ENCODE measurements at places on chromosomes 7 and 10.

DNA sequence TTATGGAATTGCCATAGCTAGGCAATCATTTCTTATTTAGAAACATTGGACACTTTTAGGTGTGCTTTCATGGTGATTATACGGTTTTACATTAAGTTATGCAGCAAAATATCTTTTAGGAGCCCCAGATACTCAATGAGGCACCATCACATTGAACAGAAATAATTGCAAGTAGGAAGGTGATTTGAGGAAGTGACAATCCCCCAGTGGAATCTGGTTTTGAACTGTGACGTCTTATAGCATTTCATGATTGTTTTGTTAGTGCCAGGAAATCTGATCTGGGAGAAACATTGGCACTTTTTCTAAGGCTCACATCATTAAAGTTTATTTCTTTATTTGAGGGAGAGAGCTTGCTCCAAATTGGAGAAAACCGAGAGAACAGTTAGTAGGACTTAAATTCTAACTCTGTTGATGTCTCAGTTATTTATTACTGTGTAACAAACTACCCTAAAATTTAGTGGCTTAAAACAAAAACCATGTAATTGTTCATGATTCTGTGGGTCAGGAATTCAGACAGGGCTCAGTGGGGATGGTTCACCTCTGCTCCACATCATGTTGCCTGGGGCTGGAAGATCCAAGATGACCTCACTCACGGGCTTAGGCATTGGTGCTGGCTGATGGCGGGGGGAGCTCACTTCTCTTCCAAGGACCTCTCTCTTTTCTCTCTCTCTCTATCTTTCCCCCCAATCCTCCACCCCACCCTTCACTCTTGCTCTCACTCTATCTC lies 78.2 kb upstream of the STEAP1B start:
- no peak for DNase-seq

DNA sequence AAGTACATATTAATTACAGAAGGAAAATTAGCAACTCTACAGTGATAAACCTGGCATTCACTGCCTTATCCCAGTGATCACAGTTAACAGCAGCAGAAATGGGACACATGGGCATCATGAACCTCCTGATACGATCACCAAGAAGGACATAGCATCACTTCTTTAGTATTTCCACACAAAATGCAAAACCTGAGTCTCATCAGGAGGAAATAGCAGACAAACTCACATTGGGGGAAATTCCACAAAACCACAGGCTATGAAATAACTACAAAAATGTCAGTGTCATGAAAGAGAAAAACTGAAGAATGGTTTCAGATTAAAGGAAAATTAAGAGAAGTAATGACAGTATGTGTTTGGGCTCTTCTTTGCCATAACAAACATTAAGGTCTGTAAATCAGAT lies 12.0 kb upstream of the PURB start:
- no peak for DNase-seq

GRCh38 chr10:78358351-78358750 lies 324.7 kb downstream of the RPS24 start:
- DNase-seq = no peak

- DNase-seq = no peak
These were observed 918.2 kb upstream of the ZNF722 start for GRCh38 chr7:63080406-63080805.

GRCh38 chr7:26153823-26154783 lies 2.1 kb downstream of the NFE2L3 start:
- DNase-seq = peak; percentile 48

GRCh38 chr10:68330852-68331454 lies 911 bp upstream of the HNRNPH3 start:
- DNase-seq = peak; percentile 46

GRCh38 chr7:43586251-43586900 lies 3.5 kb downstream of the STK17A start:
- no peak for DNase-seq

DNA sequence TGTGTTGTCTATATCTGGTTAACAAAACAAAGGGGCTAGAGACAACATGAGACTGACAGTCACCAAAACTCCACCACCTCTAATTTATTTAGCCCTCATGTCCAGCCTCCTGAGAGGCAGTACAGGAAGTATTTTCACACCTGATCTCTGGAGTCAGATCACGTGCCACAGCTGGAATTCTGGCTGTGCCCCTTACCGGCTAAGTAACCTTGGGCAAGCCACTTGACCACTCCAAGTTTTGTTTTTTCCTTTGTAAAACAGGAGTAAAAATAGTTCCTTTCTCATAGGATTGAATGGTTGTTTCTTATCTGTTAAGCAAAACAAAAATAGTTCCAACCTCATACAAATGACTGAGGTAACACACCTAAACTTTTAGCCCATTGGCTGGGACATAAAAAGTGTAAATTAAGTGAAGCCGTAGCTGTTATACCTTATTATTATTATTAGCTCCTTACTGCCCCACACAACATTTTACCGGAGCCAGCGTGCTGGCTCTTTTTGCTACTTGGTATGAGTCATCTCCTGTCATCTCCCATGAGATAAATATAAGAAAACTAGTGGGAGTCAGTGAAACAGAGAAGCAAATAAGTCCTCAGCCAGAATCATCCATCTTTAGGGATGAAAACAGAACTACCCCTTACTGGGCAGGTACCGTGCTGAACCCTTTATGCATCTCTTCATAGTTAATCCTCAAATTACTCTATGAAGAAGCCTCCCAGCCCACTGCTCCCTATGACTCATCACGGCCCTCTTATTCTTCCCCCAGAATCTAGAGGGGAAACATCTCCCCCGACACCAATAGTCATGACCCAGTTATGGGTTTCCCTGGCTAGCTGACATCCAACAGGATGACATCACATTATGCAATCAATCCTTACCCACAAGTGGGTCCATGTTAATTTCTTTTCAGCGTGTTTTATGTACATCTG lies 44.9 kb downstream of the PPP1R3C start:
- DNase-seq = no peak

DNA sequence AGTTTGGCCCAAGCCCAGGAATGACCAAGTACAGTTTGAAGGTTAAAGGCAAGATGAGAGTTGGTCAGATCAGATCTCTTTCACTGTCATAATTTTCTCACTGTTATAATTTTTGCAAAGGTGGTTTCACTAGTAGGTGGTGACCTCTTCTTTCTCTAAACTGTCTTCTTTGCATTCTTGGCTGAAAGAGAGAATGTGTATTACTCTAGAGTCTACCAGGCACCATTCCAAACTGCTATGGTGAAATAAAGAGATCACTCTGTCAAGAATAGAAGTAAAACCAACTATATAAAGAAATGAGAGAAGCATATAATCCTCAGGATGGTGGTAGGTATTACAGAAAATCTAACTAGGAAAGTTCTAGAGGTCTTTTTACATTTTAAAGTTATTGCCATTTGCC lies 72.7 kb downstream of the DYNC1I1 start:
- no peak for DNase-seq

GRCh38 chr10:34237898-34238455 lies 577.1 kb downstream of the PARD3 start:
- no peak for DNase-seq

DNA sequence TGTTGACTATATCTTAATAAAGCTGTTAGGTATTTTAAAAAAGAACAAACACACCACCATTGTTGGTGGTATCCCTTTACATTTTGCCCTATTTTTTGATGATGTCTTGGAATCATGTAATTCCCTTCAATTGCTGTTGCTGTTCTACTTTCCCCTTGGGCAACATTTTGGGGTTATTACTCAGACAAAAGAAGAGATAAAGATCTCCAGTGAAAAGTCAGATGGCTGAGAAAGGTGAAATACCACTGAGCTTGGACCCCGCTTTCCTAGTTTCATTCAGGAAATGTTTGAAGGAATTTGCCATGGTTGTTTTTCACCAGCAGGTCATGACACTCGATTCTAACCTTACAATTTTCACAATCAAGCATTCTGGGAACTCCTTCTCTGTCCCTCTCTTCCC lies 84.6 kb downstream of the MACC1 start:
- no peak for DNase-seq

DNA sequence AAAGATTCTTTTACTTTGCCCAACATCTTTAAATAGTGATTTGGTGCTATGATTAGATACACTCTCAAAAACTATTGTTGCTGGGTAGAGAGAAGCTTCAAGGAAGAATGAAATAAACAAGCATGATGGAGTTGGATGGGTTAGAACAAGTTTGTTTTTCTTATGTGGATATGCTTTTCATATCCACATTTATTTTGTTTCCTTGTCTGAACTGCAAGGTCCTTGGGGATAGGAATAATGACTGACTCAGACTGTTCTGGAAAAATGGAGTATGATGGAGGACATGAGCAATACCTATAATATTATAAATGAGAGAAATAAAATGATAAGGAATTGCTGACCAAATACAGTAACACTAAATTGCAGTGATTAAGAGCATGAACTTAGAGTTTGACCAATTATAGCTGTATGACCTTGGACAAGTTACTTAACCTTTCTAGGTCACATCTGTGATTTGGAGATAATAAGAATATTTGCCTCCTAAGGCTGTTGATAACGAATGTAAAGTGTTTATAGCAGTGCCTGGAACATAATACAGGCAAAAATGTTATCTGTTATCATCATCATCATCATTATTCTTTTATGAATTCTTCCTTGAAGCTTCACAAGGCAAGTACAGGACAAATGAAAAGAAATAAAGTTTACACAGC lies 847.5 kb downstream of the LRMDA start:
- DNase-seq = no peak

DNA sequence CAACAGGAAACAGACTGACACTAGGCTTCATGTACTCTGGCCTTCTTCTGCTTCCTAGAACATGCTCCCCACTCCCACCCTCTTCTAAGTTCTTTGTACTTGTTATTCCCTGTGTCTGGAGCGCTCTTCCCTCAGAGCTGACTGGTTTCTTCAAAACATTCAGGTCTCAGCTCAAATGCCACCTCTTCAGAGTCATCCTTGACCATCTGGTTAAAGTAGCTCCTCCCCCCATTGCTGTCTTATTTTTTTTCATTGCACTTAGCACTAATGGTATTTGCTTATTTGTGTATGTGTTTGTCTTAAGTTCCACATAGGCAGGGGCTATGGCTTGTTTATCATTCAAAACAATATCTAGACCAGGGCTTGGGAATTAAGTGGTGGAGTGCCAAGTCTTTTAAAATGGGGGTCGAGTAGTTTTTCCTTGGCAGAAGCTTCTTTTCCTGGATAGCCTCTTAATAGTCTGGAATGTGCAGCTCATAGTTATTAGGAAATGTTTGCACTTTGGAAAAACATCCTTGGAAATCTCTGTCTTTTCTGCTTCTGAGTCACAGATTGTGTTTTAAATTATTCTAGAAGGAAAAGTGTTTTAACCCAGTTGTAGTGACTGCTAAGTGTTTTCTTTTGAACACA lies 60.0 kb downstream of the RALA start:
- DNase-seq = no peak

- DNase-seq = peak; percentile 30
These were observed 880.6 kb downstream of the LRMDA start for GRCh38 chr10:76311752-76312636.

GRCh38 chr7:5572439-5572838 lies 148.8 kb upstream of the TNRC18 start:
- no peak for DNase-seq

GRCh38 chr7:113085781-113086390 lies 741 bp downstream of the GPR85 start:
- DNase-seq = no peak

GRCh38 chr10:111865550-111865949 lies 318.0 kb downstream of the GPAM start:
- no peak for DNase-seq

DNA sequence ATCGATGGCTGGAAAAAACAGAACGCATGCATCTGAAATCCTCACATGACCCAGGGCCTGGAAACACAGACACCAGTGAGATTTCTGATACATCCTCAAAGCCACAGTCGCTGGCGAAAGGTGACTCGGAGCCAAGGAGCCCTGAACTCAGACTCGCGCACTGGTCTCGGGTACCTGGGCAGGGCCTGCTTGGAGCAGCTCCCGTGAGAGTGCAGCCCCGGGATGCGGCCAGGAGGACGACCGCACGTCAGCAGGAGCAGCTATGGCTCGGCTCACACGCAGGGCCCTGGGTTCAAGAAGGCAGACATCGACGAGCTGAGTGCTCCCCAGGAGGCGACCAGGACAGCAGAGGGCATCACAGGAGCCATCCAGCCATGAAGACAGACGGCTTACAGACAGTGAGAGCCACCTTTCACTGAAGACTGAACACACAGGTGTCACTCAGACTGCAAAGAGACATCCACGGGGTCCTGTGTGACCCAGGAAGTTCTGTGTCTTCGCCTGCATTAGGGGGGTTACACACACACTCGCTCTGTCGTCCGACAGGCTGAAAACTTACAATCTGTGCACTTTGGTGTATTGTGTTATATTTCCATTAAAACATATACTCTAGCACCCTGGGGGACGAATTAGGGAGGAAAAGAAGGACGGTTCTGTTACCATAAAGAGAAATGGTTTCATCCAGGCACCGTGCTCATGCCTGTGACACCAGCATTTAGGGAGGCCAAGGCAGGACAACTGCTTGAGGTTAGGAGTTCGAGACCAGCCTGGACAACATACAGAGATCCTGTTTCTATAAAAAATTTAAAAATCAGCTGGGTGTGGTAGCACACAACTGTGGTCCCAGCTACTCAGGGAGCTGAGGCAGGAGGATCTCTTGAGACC lies 227.7 kb downstream of the MAD1L1 start:
- no peak for DNase-seq

- DNase-seq = no peak
These were observed 70.5 kb upstream of the DNAJB6 start for GRCh38 chr7:157266272-157266671.

- no peak for DNase-seq
These were observed 490.2 kb upstream of the AUTS2 start for GRCh38 chr7:69108097-69108496.

- no peak for DNase-seq
These were observed 9.2 kb downstream of the NUP42 start for GRCh38 chr7:23191022-23191421.

GRCh38 chr7:129184981-129185670 lies 3.3 kb upstream of the SMO start:
- no peak for DNase-seq

DNA sequence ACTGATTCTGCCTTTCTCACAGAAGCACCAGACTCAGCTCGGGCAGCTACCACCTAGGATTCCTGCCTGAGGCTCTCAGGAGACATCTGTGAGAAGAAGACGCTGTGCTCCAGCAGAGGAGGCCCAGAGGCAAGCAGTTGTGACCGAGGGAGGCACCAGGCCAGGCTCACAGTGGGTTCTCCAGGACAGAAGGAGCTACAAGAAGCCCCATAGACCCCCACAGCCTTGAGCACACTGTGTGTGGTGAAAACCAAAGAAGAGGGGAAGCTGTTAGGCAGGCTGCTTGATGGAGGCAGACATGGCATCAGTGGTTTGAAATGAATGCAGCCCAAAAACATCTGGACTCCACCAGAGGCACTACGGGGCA lies 198.8 kb downstream of the GRID1 start:
- DNase-seq = no peak

GRCh38 chr10:28541717-28542365 lies 8.9 kb downstream of the WAC start:
- DNase-seq = no peak

GRCh38 chr10:51020200-51020599 lies 54.1 kb upstream of the PRKG1 start:
- DNase-seq = no peak

DNA sequence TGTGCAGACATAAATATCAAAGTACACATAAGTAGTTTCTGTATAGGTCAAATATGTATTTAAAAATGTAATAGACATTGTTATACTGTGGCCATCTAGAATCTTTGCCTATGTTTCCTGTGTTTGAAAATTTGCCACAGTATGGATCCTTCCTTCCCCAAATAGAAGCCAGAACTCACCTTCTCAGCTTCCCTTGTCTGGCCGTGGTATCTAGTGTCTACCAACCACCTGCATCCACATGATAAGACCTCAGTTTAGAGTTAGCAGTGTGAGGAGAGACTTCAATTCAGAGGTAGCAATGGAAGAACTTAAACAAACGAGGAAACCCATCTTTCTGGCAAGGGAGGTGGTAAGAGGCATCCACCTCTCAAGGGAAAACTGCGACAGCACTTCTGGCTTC lies 4.9 kb downstream of the TRDMT1 start:
- DNase-seq = no peak

Data from activated CD4-positive, alpha-beta T cell treated with anti-CD3 and anti-CD28 coated beads for 36 hours (primary cell).